ENCODE measurements at places on chromosomes 13 and 19. TPM values are rescaled to one million over a fixed set of nuclear protein-coding genes. Genes with fewer than 3 reads are reported as not detected.

ZNF723 gene
- total RNA-seq: not detected

RXFP2 gene
- not detected for total RNA-seq

CNFN gene
- not detected for total RNA-seq

PODNL1 gene
- total RNA-seq: 0.13 TPM

LILRB3 gene
- total RNA-seq: not detected

ZNF480 gene
- 4.9 TPM for total RNA-seq

POU2F2 gene
- 1.4 TPM for total RNA-seq

TGFBR3L gene
- total RNA-seq: not detected

WTIP gene
- 24.1 TPM for total RNA-seq

TMEM255B gene
- 27.5 TPM for total RNA-seq

NFIX gene
- total RNA-seq: 2.1 TPM

ZNF610 gene
- 3.2 TPM for total RNA-seq

KCNRG gene
- total RNA-seq: 4.9 TPM

Data from bladder microvascular endothelial cell (primary cell).